ENCODE measurements at places on chromosomes 2 and 18.

- no peak for DNase-seq
Measured at GRCh38 chr2:203737360-203737759, 30.9 kb downstream of the CD28 start.

GRCh38 chr2:239813261-239814115, 211.7 kb downstream of the NDUFA10 start:
- DNase-seq = no peak

DNA sequence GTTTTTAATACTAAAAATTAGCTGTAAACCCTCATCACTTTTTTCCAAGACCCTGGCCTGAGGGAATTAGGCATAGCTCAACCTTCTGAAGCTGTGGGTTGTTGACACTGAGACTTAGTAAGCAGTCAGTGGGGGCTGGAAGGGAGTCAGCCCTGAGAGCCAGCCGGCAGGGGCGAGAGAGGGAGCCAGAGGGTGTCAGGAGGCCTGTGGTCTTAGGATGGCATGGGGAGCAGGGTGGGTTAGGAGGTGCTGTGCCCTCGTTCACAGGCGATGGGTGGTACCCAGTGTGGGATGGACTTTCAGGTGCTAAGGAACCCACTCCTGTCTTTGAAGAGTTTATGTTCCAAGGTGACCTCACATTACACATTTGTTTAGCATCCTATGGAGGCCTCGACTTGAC, 49.3 kb downstream of the IL1RL2 start:
- DNase-seq = no peak

GRCh38 chr18:39737869-39738268, 2172.3 kb upstream of the CELF4 start:
- no peak for DNase-seq

- no peak for DNase-seq
Measured at GRCh38 chr2:21916934-21917522, 793.3 kb downstream of the TDRD15 start.

DNA sequence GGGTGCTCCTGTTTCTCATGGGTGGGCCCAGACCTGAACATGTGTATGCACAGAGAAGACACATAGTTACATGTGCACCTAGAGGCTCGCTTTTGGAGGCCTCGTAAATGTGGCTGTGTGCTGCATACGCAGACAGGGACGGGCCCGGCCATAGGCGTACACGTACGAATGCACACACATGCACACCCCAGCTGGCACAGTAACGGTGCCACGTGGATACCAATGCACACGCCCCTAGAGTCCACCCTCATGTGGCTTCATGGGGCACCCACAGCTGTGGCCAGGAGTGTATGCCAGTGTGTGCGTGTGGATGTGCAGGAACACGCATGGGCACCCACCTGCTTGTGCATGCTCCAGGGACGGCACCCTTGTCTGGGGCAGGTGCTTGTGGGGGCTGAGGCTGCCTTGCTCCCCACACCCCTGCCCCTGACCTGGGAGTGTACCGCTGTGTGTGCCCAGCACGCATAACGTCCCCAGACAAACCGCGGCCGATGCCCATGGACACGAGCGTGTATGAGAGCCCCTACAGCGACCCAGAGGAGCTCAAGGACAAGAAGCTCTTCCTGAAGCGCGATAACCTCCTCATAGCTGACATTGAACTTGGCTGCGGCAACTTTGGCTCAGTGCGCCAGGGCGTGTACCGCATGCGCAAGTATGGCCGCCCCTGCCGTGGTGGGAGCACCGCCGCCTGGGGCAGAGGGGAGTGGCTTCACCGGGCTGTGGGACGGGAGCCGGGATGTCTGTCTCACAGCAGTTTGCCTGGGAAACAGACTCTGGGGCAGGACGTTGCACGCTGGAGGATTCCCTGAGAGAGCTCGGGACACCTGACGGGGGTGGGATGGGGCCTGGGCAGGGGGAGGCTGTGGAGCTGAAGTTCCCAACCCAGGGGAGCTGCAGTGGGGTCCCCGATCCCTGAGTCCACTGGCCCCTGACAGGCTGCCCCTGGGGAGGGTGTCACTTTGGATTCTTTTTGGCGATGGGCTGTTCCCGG, 21.0 kb downstream of the ZAP70 start:
- no peak for DNase-seq

DNA sequence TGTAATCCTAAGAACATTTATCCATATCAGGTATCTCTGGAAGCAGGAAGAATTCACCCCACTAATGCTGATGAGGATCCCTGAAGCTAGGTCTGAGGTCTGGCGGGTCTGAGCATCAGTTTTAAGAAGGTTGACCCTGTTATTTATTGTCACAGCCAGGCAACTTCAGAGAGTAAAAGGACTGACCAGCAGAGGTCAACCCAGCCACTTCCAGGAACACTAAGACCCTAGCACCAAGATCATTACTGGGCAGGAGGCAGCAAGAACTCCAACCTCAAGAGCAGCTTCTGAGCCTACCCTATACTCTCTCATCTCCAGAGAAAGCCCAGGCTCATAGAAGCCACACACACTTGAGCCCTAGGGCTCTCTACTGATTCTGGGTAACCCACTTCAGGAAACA, 901.4 kb downstream of the DCDC2C start:
- DNase-seq = no peak

DNA sequence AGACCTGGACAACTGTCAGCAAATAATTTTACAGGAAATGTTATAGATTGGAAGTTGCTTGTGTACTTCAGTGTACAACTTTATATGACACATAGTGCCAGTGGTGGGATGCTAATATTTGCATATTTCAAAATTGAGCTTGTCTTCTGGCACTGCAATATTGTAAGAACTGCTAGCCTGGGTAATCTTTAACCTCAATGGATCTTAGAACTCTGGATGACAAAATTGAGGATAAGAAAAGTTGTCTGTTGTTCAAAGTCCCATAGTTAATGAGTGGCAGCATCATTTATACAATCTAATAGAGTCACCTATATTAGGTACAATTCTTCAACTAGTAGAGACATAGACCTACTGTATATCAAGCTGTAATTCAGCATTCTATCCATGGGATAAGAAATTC, 110.3 kb downstream of the MEIS1 start:
- DNase-seq = no peak

- DNase-seq = no peak
Measured at GRCh38 chr18:56795381-56795780, 144.2 kb downstream of the WDR7 start.

DNA sequence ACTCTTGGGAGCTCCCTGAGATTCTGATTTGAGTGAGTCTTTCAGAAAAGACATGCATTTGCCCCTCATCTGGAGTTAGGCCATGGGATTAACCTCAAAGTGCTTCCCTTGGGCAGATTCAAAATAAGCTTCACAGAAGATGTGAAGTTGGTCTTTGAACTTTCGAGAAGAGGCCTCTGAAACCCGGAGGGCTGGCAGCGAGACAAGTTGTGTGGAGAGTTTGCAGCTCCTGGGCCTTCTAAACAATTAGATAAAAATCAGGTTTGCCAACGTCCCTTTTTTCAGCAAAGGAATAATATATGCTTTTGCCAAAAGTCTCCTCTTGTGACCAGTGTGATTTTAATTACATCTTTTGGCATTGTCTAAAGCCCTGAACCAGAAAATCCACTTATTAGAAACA, 489.7 kb downstream of the SOX11 start:
- no peak for DNase-seq

DNA sequence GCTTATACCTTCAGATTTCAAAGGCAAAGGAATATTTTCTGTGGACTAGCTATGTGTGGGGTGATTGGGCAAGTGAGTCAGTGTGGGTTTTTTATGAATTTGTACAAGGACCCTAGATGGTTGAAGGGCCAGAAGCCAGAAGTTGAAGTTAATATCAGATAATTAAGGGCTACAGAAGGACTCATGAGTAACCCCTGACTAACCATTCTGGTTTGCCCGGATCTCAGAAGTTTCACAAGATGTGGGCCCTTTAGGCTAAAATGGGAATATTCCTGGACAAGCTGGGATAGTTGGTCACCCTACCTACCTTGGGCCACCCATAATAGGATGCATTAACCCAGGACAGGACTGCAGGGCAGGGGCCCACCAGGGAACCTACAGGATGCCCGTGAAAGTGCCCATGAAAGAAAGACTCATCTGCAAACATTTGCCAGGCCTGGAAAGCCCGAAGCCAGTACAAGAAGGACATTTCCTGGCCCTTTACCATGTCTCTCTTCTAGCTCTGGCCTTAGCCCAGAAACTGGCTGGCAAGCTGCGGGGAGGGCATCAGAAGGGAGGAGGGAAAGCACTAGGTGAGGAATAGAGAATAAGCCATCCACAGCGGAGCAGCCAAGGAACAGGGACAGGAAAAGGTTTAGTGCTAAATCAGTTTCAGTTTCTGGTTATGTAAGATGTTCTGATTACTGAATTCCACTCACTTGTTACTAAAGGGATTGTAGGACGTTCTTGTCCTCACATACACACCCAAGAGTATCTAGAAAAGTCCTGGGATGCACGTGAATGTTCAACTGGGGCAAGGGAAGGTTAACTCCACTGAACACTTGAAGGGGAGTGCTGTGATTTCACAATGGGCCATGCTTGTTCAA, 33.6 kb downstream of the GCG start:
- DNase-seq = no peak

DNA sequence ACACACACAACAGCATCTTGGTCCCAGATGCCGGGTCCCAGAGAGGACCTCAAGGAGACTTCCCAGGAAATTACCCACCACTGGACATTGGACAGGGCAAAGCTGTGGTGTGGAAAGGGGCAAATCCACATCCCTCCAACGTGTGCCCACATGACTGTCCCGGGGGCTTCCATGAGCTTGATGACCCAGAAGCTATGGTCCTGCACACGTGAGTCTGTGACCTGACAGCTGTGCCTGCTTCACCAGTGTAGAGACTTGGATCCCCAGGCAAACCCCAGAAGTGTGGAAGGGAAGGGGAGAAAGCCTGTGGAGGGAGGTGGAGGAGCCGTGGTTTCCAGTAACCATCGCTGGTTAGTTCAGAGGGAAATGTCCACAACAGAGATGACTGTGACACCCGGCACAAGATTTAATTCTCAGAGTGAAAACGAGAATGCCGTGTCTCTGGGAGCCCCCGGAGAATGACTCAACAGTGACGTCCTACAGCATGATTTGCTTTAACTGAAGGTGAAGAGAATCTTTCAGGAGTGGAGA, 19.1 kb upstream of the GPR55 start:
- no peak for DNase-seq
